ENCODE measurements at places on chromosomes 7 and 10.

- no peak for DNase-seq
These were observed 13.9 kb downstream of the BUD31 start for GRCh38 chr7:99422625-99423024.

DNA sequence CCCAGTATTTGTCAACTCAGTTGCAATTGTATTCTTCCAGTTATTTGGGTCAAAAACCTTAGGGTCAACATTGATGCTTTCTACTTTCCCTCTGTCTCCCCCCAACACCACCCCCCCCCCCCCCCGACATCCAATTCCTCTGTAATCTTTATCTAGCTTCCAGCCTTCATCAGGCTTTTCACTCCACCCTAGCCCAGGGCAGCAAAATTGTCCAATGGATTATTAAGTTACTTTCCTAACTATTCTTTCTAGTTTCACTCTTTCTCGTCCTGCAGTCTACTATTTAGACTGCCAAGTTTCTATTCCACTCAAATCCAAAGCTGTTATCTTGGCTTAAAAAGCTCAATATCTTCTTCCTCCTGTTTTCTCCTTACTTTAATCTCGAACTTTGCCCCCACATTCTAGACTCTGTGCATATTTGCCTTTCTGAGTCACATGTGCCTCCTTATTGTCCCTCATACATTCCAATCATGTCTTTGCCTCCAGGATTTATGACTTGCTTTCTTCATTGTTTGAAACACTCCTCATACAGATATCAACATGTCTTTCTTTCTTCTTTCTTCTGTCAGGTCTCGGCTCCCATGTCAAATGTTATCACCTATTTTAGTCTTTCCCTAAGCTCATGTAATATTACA lies 196.6 kb upstream of the TMEM196 start:
- DNase-seq: no peak

DNA sequence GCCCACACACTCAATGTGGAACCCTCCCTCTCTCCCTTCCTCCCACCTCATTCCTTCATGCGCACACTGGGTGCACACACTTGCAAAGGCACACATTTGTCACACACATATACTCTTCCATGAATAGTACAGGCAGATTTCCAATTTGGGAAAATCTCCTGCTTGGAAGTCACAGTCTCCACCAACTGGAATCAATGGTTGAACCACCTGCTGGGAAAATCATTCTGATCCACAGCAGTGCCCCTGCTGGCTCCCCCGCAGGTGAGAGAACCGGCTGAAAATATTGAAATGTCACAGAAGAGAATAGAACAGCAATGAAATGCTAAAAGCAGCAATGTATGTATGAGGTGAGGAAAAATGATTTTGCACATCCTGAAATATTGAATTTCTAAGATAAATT lies 232.7 kb downstream of the ADAM12 start:
- DNase-seq: no peak

- DNase-seq: no peak
These were observed 5.6 kb downstream of the NFE2L3 start for GRCh38 chr7:26157520-26158105.

DNA sequence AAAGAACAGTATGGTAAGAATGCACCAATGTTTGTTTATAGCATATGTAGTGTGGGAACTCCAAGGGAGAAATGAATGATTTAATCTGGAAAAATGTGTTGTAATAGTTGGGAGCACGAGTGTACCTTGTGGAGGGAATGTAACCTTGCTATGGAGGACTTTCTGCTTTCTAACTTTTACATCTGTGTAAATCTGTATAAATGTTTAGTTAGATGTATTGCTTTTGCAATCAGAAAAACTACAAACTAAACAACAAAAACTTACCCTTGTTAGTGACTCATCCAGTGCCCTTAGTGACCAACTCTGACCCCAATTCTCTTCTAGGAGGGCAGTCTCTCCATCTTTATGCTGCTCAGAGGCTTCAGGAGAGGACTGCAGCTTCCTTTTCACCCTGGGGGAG lies 89.3 kb downstream of the CCNY start:
- no peak for DNase-seq

DNA sequence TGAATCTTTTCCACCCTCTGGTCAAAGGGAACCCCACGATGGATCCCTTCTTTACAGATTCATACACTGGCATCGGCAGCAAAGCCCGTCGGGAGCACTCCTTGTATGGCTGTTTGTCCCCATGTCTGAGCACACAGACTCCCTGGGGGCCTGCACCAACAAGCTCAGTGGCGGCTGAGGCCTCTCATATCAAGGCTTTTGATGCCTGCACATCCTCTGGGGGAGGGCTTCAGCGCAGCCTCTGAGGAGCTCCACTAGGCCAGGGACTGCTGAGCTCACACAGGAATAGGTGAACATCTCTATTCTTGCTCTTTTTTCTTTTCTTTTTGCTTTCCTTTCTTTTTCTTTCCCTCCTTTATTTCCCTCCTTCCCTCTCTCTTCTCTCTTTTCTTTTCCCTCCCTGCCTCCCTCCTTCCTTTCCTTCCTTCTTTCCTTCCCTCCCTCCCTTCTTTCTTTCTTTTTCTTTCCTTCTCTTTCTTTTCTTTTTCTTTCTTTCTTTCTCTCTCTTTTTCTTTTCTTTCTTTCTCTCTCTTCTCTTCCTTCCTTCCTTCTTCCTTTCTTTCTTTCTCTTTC lies 174.6 kb downstream of the CCDC3 start:
- no peak for DNase-seq

DNA sequence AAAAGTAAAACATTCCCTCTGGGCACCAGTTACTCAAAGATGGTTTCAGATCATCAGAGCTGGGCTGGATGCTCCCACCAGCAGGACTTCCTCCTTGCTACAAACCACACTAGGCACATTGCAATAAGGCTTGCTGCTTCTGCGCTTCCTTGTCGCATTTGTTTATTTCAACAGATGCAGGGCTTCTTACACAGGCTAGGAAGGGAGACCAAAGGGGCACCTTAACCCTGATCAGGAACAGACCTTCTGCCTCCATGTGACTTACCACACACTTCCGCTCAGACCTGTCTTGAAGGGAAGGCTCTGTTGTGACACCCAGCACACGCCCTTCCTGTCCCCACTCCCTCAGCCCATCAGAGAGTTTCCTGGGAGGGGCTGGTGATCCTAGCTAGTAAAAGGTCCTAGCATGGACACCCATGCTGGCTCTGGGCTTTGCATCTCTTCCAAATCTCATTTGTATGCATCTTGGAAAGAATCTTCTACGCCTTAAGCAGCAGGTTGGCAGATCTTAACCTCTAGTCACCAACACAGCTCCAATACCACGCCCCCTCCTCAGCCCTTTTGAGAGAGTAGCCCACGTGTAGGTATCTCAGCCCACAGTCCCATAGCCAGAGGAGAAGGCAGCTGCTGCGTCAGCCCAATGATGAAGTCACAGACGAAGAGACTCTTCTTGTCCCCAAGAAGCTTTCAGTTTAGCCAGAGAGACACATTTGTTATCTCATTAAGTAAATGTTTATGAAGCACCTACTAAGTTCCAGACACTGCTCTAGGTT lies 47.1 kb upstream of the SVIL start:
- DNase-seq: no peak

GRCh38 chr7:137235434-137235833 lies 108.1 kb downstream of the PTN start:
- no peak for DNase-seq

GRCh38 chr7:28355635-28356319 lies 56.5 kb upstream of the CREB5 start:
- no peak for DNase-seq

DNA sequence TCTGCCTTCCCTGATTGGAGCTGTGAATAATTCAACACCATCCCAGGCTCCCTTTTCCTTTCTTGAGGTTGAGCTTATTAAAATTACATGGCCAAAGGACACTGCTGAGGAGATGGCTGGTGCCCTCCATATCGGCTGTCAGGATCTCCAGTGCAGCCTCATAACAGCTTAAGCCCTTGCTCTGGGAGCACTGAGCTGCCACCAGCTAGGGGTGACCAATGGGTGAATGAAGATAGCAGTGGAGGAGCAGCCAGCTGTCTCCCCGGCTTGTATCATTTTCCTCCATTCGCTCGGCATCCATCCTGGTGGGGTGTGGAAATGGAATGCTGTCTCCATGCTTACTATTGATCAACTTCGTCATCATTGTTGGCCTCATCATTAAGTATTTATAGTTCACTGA lies 154.6 kb downstream of the TMEM178B start:
- DNase-seq: no peak

DNA sequence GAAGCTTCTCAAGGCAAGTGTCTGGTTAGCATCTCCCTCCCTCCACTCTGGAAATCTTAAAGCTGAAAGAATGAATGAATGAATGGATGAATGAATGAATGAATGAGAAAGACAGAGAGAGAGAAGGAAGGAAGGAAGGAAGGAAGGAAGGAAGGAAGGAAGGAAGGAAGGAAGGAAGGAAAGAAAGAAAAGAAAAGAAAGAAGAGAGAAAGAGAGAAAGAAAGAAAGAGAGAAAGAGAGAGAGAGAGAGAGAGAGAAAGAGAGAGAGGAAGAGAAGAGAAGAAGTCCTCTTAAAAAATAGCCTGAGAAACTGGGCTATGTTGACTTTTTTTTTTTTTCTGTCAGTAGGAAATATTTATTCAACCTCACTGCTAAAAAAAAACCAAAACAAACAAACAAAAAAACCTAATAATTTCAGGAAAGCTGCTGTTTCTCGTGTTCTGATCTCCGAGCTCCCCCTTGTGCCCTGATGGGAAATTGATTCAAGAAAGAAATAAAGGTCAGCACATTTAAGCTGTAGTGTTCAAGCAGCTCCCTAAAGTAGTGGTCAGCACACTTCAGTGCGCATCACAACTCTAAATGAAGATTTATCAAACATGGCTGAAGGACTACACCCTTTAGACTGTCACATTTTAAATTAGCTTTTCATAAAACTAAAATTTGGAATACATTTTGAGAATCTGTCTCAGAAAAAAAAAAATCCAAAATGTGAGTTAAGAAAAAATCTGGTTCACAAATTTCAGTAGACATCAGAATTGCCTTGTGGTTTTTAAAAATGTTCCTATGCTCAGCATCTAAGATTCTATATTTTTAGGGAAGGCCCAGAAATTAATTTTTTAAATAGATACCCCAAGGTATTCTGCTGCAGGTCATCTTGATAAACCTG lies 154.3 kb downstream of the ELAPOR2 start:
- no peak for DNase-seq

- DNase-seq: no peak
These were observed 244.3 kb downstream of the PRKG1 start for GRCh38 chr10:51318399-51319172.

DNA sequence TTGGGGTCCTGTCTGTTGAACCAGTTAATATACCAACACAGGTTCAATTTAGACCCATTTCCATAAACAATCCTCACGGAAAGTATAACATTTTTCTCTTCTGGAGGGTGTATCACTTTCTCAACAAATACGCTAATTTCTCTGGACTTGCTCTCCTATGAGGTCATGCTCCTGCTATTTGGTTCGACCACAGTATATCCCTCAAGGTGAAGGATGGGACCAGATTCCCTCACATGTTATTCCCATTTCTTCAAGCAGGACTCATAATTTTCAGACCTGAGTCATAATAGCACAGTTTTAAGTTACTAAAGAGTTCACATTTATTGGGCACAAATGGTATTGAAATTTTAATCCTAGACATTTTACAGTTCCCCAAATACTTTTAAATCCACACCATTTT lies 57.2 kb downstream of the ADAM12 start:
- no peak for DNase-seq

DNA sequence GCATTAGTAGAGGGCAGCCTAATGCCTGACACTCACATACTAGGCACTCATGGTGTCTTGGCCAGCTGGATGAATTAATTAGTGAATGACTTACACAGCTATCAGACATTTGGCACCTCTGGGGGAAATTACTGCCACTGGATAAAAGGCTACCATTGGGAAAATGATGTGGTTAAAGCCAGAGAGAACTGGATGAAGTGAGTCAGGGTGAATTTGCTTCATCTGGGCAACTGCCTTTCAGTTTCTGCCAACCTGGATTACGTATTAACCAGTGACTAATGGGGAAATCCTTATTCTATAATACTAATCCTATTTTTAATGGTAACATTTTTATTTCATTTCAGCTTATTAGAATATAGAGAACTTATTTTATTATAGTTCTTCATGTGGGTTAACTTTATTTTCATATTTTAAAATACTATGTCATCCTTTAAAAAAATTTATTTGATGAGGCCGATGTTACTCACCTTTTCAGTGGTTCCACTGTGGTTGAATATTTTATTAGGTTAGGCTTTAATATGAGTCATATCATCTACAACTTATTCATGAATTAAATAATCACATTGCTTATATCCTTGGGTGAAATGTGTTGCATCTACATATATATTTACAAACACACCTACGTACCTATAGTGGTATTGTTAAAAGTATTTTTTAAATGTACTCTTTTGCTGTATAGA lies 85.6 kb upstream of the CAPZA2 start:
- no peak for DNase-seq

Data from anterior cingulate cortex (tissue), 58 donors.